ENCODE measurements at places on chromosomes 12 and 14.
A peak's percentile ranks its signal among the peaks of the same experiment; 100 is the strongest.

- no peak for DNase-seq
Measured at GRCh38 chr12:49200919-49201594, 12.2 kb upstream of the TUBA1A start.

GRCh38 chr12:7108003-7108795, 815 bp downstream of the C1RL start:
- peak; percentile 69 for DNase-seq

- no peak for DNase-seq
Measured at GRCh38 chr14:22588526-22589095, 413 bp downstream of the DAD1 start.

GRCh38 chr12:66237505-66238175, 48.6 kb downstream of the IRAK3 start:
- no peak for DNase-seq

- peak; percentile 34 for DNase-seq
Measured at GRCh38 chr14:97581016-97581415, 783.8 kb downstream of the VRK1 start.

DNA sequence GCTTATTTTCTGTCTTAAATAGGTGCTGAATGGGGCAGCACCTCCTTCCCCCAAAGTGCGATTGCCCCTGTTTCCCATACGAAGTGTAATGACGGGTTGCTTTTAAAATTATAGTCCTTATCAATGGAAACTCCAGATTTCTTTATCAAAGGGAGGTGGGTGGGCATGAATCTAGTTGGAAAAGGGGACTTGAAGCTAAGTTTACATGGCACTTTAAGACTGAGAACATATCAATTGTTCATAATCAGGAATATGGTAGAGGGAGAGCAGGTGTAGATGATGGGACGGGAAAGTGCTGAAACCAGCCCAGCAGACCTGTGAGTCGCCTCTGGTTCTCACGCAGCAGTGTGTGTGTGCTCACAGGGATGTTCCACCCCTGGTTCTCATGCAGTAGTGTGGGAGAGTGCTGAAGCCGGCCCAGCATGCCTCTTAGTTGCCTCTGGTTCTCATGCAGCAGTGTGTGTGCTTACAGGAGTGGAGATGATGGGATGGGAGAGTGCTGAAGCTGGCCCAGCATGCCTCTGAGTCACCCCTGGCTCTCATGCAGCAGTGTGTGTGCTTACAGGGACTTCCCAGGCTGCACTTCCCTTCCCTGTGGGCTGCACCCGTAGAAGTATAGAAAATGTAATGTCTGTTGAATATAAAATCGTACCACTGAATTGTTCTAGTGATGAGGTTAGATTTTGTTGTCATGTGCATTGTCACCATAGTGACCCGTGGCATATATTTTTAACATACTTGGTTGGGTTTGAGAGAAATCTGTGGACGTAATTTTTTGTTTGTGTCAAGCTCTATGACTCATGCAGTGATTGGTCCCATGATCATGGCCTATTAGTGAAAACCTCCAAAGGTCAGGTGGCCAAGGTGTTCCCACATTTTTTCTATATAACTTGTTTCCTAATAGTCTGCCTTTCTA, 51.6 kb downstream of the GPATCH2L start:
- no peak for DNase-seq

GRCh38 chr12:113407931-113408600, 4.4 kb upstream of the SDS start:
- no peak for DNase-seq

- DNase-seq: no peak
Measured at GRCh38 chr12:47028981-47029708, 50.3 kb upstream of the PCED1B start.

GRCh38 chr14:74545386-74545785, 51.8 kb downstream of the ISCA2 start:
- no peak for DNase-seq

DNA sequence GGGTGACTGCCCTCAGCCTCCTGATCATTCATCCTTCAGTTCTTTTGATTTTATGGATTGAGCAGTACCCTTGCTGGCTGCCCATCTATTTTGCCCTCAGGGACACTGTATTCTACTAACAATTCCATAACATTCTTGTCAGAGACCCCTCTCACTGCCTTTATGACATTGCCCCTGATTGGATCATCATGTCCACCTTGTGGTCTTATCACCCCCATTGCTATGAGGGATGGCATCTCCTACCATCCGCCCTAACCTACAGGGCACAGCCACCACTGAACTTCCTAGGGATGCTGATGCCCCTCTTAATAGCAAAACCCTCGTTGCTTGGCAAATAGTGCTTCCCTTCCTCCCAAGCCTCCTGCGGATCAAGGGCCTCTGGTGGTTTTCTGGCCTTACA, 38.8 kb upstream of the HMGA2 start:
- no peak for DNase-seq

GRCh38 chr14:20697273-20698017, 8.9 kb downstream of the ANG start:
- DNase-seq: peak; percentile 72

- DNase-seq: no peak
Measured at GRCh38 chr12:88448337-88448915, 131.8 kb downstream of the KITLG start.

GRCh38 chr12:121472150-121472905, 72.4 kb downstream of the RNF34 start:
- no peak for DNase-seq

DNA sequence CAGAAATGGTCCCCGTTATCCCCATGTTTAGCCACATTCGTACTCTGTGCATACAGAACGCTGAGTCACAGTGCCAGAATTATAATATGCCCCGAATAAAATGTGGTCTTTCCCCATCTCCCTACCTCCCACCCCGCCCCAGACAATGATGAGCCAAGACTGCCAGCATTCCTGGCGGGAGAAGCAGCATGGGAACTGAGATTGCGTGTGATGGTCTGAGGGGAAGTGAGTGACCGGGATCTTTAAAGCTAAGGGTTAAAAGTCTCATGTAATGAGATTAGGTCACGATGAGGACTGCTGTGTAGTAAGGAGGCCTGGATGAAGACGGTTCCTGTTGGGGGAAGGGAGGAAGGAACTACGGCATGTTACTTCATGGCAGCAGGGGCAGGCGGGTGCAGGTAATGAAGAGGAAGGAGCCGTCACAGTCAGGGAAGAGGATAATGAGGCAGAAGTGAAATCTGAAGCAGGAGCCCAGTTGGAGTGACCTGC, 243.3 kb upstream of the FKBP4 start:
- no peak for DNase-seq

GRCh38 chr12:534216-534615, 74.5 kb downstream of the B4GALNT3 start:
- no peak for DNase-seq

GRCh38 chr14:58637040-58637390, 747 bp upstream of the DACT1 start:
- no peak for DNase-seq

GRCh38 chr12:52229836-52230343, 3.2 kb upstream of the KRT7 start:
- DNase-seq: no peak

GRCh38 chr12:75943730-75944096, 87.9 kb downstream of the PHLDA1 start:
- no peak for DNase-seq

- DNase-seq: no peak
Measured at GRCh38 chr14:64826845-64827244, 52.9 kb downstream of the SPTB start.

GRCh38 chr14:35391388-35391710, 13.2 kb downstream of the NFKBIA start:
- DNase-seq: no peak

GRCh38 chr14:100906420-100906819, 2.9 kb upstream of the RTL1 start:
- peak; percentile 61 for DNase-seq

DNA sequence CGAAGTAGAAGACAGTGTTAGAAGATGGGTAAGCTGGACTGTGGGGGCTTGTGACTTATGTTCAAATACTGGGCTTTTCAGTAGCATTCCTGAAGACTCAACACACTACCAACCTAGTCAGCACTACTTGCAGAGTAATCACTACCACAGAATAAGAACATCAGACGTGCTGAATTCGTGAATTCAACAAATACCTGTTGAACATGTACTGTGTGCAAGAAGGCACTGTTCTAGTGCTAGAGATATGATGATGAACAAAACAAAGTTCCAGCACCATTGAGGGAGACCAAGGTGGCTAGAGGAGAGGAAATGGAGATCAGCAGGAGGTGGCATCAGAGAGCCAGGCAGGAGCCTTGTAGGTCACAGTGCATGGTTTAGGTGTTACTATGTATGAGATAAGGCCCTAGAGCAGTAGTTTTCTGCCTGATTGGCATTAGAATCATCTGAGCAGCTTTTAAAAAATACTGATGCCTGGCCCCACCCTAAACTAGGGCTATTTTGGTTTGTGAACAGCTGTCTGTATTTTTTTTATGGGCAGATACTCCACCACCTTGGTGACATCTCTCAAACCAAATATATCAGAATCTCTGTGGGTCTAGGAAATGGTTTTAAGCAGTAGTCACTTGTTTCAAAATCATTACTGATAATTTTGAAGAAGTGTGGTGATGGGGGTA, 26.8 kb downstream of the FERMT2 start:
- DNase-seq: no peak

Measured in WTC11 (cell line).